ENCODE measurements at places on chromosomes 12 and 14. TPM values are rescaled to one million over a fixed set of nuclear protein-coding genes. Genes with fewer than 3 reads are reported as not detected.

The PHC1 gene
- 8.0 TPM for total RNA-seq

The CCDC175 gene
- not detected for total RNA-seq

The CIT gene
- 13.4 TPM for total RNA-seq

The GUCY2C gene
- not detected for total RNA-seq

The ARMH4 gene
- total RNA-seq: 0.62 TPM

The TMEM117 gene
- 2.0 TPM for total RNA-seq

The SELPLG gene
- total RNA-seq: 0.87 TPM

The GPR162 gene
- 0.42 TPM for total RNA-seq

The CREBL2 gene
- total RNA-seq: 20.6 TPM

The MGP gene
- 0.45 TPM for total RNA-seq

The LAG3 gene
- 1.5 TPM for total RNA-seq

The SLC38A2 gene
- total RNA-seq: 107 TPM

The CFAP251 gene
- 0.88 TPM for total RNA-seq

The KRT83 gene
- total RNA-seq: 4.2 TPM

The APOF gene
- not detected for total RNA-seq

The SOAT2 gene
- total RNA-seq: 0.23 TPM

The KRT7 gene
- 4,524 TPM for total RNA-seq

The C3AR1 gene
- total RNA-seq: not detected

The HNF1A gene
- 2.8 TPM for total RNA-seq

The SRGAP1 gene
- 9.0 TPM for total RNA-seq

The EP400 gene
- 28.3 TPM for total RNA-seq

The HRK gene
- 0.86 TPM for total RNA-seq

The RNF212B gene
- not detected for total RNA-seq

The RASSF9 gene
- total RNA-seq: 0.67 TPM

The ZCRB1 gene
- 57.9 TPM for total RNA-seq

The HSPA2 gene
- 40.5 TPM for total RNA-seq
